Fibroblast of lung (primary cell): ENCODE measurements at places on chromosomes 7 and 10. TPM values are rescaled to one million over a fixed set of nuclear protein-coding genes. Genes with fewer than 3 reads are reported as not detected.

OR2F1 gene
- not detected in 2 replicates for total RNA-seq

WDR11 gene
- 73.7 and 89.5 TPM in 2 replicates for total RNA-seq

NACAD gene
- 1.3 and 2.8 TPM in 2 replicates for total RNA-seq

CRYGN gene
- total RNA-seq: 0.26 and 0.50 TPM in 2 replicates
